ENCODE measurements at places on chromosomes 16 and 17.

- DNase-seq: no peak
Measured at GRCh38 chr17:9256751-9257629, 235.7 kb downstream of the NTN1 start.

DNA sequence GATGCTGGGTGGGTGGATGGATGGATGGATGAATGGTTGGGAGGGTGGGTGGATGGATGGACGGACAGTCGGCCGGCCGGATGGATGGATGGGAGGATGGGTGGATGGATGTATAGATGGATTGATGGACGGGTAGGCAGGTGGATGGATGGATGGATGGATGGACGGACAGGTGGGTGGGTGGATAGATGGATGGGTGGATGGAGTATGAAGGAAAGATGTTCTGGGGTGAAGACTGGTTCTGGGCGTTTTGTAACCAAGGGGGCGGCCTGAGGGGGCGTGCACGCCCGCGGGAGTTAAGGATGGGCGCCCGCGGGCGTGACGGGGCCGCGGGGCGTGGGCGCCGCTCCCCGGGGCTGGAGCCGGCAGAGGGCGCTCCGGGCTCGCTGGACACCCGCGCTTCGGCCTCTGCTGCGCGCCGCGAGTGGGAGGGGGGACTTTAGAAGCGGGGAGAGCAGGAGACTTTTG is at the start of gene NECAB2:
Gene NECAB2, plus strand, starts transcription at position 407 of the 468 bp plus-strand sequence. CDS start 405 bp downstream, outside the sequence.
- DNase-seq: no peak

DNA sequence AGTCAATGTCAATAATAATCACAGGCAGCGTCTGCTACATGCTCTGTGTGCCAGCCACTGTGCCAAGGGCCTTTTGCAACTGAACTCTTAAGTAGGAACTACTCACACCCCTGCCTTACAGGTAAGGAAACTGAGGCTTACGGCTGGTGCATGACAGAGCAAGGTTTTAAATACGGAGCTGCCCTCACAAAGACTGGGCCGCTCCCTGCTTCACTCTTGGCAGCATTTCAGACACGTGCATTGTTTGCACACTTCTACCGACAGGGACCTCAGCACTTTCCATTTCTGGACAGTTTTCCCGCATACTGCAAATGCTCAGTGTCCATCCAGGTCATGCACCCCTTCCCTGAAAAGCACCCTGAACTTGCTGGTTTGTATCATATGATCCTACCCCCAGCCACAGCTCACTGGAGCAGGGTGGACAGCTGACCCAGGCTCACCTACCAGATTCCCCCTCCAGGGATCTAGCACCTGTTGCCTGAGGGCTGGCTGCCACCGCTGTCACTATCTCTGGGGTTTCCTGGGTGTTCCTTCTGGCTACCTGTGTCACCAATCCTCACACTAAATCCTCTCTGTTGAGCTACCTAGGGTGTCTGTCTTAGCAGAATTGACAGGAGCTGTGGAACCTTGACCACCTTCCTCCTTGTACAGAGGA is 142.9 kb downstream of the C16orf78 start:
- DNase-seq: peak; percentile 19

GRCh38 chr16:78246559-78246958 is 147.1 kb downstream of the WWOX start:
- no peak for DNase-seq

DNA sequence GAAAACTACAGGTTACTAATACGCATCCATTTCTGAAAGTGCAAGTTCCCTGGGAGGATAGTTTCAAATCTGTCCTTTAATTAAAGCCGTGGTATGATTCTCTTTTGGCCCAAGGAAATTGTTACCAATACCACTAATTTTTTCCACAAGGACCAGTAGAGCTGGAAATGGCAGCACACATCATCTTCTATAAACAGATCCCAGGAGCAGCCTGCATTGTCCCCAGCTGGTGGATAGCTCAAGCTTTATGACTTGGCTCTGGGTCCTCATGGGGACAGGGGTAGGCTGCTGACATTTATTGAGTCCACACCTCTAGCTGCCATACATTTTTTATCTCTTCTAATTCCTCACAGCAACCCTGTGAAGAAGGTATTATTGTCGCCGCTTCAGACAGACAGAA is 35.8 kb upstream of the BHLHA9 start:
- no peak for DNase-seq

- DNase-seq: peak; percentile 7
Measured at GRCh38 chr16:87690911-87691685, 74.7 kb downstream of the KLHDC4 start.

DNA sequence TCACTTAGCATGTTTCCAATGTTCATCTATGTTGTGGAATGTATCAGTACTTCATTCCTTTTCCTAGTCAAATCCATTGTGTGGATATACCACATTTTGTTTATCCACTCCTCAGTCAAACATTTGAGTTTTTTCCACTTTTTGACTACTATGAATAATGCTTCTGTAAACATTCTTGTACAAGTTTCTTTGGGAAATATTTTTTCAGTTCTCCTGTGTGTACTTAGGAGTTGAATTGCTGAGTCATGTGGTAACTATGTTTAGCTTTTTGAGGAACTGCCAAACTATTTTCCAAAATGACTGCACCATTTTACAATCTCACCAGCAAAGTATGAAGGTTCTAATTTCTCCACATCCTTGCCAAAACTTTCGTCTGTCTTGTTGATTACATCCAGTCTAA is 223.7 kb upstream of the AXIN2 start:
- DNase-seq: no peak

- no peak for DNase-seq
Measured at GRCh38 chr16:15990902-15991301, 41.5 kb downstream of the ABCC1 start.

GRCh38 chr17:68491381-68492231 is 20.6 kb upstream of the PRKAR1A start:
- DNase-seq: no peak

- no peak for DNase-seq
Measured at GRCh38 chr17:14621826-14622614, 321.1 kb downstream of the HS3ST3B1 start.

GRCh38 chr16:19659554-19659953 is 58.5 kb downstream of the KNOP1 start:
- DNase-seq: no peak

DNA sequence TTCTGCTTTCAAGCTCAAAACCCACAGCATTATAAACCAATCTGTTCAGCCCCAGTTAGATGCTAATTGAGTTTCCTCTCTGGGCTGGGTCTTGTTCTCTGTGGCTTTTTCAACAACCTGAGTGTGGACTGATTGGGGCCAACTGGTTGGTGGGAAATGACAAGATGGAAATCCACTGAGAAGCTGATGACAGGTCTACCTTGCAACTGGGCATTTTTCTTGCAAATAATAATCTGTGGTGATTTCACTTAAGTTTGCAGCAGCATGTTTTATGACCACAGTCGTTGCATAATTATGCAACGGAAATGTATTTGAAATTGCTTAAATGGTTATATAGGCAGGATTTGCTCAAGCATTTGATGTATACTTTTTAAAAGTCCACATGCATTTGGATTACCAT is 69.9 kb downstream of the AKAP1 start:
- DNase-seq: no peak

DNA sequence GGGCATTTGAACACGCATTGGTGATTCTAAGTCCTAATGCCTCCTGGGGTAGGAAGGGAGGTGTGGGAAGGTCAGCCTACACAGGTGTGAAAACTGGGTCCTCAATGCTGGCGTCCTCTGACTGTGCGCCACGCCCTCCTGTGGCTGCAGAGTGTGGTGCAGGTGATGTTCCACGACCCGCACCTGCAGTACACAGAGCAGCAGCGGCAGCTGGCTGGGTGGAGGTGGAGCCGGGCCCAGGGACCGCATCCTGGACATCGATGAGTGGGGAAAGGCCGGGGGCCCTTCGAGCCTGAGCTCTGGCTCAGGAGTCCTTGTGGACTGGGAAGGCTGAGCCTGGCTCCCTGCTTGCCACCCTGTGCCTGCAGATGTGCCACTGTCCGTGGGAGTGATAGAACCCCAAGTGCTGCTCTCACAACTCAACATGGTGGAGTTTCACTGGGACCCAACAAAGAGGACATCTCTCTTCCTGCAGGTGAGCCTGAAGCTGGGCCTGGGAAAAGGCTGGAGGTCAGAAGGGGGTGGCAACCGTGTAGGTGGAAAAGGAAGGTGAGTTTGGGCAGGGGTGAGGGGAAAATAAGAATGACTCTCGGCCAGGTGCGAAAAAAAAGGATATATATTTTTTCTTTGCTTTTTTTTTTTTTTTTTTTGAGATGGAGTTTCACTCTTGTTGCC is 14.0 kb upstream of the STAC2 start:
- DNase-seq: peak; percentile 78

DNA sequence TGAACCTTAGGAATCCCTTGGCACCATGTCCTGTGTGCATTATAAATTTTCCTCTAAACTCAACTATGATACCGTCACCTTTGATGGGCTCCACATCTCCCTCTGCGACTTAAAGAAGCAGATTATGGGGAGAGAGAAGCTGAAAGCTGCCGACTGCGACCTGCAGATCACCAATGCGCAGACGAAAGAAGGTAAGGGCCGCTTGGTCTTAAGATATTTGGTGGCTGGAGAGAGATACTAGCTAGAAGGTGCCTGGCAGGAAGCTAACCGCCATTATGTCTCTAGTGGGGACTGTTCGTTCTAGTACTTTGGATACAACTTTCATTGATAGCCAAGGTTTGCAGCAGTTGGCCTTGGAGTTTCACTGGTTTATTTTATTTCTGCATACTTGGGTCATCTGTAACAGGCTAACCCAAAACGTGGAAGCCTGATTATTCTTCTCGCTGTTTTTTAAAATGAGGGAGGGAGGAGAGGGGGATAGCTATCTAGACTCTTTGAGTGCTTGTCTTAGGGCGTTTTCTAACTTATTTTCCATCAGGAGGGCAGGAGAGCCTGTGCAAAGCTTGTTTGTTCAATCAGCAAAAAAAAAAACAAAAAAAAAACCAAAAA is 1.3 kb downstream of the RBBP6 start:
- DNase-seq: peak; percentile 31

GRCh38 chr16:49050607-49051006 is 231.0 kb downstream of the CBLN1 start:
- no peak for DNase-seq

DNA sequence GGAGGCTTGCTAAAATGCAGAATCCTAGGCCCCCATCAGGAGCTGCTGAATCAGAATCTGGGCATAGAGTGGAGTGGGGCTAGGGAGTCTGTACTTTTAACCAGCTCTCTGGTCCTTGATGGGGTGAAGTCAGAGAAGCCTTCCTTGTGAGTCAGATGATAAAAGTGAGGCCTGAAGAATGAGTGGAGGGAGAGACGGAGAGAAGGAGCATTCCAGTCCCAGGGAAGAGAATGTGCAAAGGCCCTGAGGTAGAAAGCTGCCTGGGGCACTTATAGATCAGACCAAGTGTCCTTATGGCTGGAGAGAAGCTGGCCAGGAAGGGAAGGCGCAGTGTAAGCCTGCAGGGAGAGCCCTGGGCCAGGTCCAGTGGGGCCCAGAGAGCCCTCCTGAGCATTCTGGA is 235.1 kb upstream of the NLRP1 start:
- no peak for DNase-seq

DNA sequence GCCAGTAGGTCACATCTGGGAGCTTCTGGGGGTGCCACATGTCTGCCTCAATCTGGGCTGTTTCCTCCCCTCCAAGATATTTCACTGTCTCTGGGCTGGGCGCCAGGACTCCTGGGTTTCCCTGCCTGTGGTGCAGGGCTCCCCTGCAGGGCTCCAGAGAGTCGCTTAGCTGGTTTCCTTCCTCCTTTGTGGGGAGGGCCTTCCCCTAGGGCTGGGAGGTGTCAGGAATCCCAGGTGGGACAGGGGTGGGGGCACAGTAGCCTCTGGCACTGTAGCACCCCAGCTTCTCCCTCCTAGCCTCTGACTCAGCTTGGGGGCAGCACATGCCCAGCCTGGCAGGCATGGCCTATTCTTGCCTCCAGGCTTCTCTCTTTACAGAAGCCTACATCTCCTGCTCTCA is 2.6 kb downstream of the RARA start:
- no peak for DNase-seq

DNA sequence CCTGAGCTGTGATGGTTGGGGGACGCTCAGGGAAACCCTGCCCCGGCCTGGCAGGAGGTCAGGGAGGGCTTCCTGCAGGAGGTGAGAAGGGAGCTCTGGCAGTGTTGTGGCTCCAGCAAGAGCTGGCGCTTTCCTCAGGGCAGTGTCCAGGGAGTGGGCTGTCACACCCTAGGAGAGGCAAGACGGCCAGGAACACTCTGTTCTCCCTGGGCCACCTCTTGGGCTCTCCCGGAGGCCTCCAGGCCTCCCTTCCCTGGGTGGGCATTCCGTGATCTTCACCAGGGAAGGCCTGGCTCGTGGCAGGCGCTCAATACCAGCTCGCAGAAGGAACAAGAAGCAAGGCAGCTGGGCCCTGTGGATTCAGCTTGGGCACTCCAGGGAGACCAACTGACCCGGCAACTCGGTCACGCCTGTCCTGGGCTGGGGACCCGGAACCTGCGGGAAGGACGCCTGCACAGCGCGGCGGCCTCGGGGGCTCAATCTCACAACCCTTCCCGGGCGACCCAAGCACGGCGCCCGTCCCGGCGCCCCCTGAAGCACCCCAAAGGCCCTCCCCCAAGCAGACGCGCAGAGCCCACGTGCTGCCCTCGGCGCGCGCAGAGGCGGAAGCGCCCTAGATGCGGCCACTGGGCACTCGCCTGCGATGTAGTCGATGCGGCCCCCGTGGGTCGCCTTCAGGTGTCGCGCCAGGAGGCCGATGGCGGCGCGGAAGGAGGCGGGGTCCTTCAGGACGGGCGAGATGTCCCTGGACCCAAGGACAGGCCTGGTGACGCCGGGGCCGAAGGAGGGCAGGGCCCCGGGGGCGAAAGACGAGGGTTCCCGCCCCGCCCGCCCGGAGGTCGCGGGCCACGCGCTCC is 588 bp downstream of the APRT start:
- peak; percentile 75 for DNase-seq

DNA sequence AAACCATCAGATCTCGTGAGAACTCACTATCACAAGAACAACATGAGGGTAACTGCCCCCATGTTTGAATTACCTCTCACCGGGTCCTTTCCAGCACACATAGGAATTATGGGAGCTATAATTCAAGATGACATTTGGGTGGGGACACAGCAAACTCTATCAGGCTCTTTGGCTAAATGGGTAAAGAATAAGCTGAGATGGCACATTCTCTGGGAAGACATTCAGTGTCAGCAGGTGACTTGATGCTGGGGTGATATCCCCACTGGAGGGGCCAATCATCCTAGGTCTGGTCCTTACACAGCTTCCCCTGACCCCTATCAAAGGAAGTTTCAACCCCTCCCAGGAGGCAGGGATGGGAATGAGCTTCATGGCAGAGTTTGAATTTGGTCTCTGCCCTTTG is 664.0 kb upstream of the EEF2KMT start:
- no peak for DNase-seq

DNA sequence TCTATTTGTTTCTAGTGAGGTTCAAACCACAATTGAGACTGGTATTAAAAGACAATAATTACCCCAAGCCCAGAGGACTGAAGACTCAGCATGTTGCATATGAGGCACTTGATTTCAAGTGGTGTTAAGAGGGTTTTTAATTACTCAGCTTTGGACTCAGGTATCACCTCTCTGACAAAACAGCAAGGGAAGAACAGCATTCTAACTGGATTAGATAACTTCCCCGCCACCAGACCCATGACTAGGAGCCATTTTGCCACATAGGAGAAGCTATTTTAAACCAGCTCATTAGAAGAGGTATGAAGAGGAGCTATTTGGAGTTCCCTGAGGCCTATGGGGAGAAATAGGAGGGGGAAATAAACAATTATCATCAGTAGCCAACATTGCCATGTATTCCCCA is 226.1 kb upstream of the TOX3 start:
- DNase-seq: no peak

- no peak for DNase-seq
Measured at GRCh38 chr17:2054262-2054511, 716 bp upstream of the HIC1 start.

GRCh38 chr17:794876-795275 is 12.7 kb downstream of the MRM3 start:
- DNase-seq: peak; percentile 69

All from NCI-H146 (cell line).